Ovary (tissue), 10 donors: ENCODE measurements at places on chromosomes 5 and 9. TPM values are rescaled to one million over a fixed set of nuclear protein-coding genes. Genes with fewer than 3 reads are reported as not detected.

- DNase-seq = no peak
Measured at GRCh38 chr5:143472576-143472975, 69.1 kb upstream of the NR3C1 start.

RLN2 gene
- 0.31 TPM for total RNA-seq

DNA sequence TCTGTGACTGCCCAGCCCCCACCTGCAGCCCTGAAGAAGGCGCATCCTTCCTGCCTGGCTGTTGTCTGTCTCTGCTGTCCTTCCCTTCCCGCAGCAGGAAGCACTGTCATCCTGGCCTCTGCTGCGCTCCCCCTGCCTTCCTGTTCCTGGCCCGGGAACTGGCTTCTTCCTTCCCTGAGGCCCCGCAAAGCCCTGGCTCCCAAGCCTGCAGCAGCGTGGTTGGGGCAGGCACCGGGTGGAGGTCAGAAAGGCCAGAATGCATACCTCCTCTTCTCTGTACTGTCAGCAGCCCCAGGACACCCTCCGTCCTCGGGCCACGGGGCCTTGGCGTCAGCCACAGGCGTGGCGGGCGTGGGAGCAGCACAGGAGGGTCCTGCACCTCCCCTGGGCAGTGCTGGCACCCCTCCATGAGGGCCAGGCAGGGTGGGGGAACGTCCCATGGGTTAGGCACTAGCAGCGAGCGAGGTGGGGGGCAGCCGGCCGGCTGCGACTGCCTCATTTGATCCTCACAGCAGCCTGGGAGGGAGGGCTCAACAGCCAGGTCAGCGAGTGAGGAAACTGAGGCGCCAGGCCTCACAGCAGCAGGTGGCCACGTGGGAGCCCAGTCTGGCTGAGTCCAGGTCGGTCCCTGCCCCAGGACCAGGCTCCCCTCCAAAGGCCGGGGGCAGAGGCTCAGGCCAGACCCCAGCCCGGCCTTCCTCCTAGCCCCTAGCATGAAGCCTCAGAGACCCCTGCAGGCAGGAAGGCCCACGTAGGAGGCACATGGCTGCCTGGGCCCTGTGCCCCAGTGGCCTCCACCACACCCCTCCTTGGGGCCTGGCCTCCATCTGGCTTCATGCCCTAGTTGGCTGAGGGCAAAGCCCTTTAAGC, 9.4 kb downstream of the FLT4 start:
- DNase-seq = peak; percentile 29

SPATA31D4 gene
- total RNA-seq = not detected

- DNase-seq = no peak
Measured at GRCh38 chr5:113935453-113935852, 422.0 kb downstream of the YTHDC2 start.

GRCh38 chr9:126703002-126703865, 89.5 kb downstream of the LMX1B start:
- DNase-seq = no peak
